ENCODE measurements at places on chromosomes 2 and 18. TPM values are rescaled to one million over a fixed set of nuclear protein-coding genes. Genes with fewer than 3 reads are reported as not detected.

DNA sequence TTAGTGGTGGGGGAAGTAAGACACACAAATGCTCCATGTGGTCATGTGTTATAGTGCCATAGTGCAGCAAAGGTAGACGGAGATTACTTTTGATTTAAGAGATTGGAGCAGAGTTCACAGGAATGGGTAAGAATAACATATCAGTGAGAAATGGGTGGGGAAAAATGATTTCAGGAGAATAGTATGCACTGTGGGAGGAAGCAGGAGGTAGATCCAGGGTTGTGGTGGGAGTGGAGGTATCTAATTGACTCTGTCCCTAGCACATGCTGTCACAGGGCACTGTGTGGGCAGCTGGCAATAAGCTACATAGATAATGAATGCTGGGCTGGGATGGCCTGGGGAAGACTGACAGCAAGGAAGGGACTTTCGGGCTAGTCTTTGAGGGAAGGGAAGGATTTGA, 65.3 kb downstream of the STAT1 start:
- H3K4me1 ChIP-seq: peaks cover 27% of the 10 kb centered on the region
- no peaks in the 10 kb centered on the region for H3K36me3 ChIP-seq
- H3K27ac ChIP-seq: peak overlapping the region; percentile 49
- no peak for DNase-seq

- DNase-seq: no peak
- no peaks in the 10 kb centered on the region for H3K36me3 ChIP-seq
- H3K4me1 ChIP-seq: peaks cover 8% of the 10 kb centered on the region
- no peaks in the 10 kb centered on the region for H3K27me3 ChIP-seq
- no peak overlapping the region for H3K4me3 ChIP-seq
Observed at GRCh38 chr2:187404431-187405110, 43.5 kb downstream of the CALCRL start.

DNA sequence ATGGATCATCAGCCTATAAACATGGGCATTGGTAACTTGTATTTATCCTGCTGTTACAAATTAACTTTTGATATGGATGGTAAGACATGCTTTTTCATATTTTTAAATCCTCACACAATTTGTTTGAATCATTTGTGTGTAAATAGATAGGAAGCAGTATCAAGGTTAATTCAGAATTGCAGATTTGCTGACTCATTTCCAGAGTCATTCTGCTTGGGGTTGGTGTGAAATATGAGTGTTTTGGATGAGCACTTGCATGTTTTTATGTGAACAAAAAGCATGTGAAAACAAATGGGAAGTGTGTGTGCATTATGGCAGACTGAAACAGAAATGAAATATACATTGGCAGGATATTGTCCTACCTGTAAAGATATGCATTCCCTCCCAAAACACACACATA, 11.8 kb downstream of the CCDC85A start:
- H3K4me1 ChIP-seq: no peaks in the 10 kb centered on the region
- H3K4me3 ChIP-seq: no peak overlapping the region
- no peak overlapping the region for H3K27ac ChIP-seq
- no peaks in the 10 kb centered on the region for H3K36me3 ChIP-seq
- no peaks in the 10 kb centered on the region for H3K27me3 ChIP-seq

- H3K27ac ChIP-seq: no peak overlapping the region
- no peak for DNase-seq
- H3K4me3 ChIP-seq: no peak overlapping the region
- no peaks in the 10 kb centered on the region for H3K4me1 ChIP-seq
- H3K36me3 ChIP-seq: no peaks in the 10 kb centered on the region
Observed at GRCh38 chr18:56933472-56933871, 213.4 kb upstream of the BOD1L2 start.

- no peak for DNase-seq
- peaks cover 19% of the 10 kb centered on the region for H3K4me1 ChIP-seq
- H3K4me3 ChIP-seq: no peak overlapping the region
Observed at GRCh38 chr2:69499242-69499641, 62.0 kb upstream of the NFU1 start.

DNA sequence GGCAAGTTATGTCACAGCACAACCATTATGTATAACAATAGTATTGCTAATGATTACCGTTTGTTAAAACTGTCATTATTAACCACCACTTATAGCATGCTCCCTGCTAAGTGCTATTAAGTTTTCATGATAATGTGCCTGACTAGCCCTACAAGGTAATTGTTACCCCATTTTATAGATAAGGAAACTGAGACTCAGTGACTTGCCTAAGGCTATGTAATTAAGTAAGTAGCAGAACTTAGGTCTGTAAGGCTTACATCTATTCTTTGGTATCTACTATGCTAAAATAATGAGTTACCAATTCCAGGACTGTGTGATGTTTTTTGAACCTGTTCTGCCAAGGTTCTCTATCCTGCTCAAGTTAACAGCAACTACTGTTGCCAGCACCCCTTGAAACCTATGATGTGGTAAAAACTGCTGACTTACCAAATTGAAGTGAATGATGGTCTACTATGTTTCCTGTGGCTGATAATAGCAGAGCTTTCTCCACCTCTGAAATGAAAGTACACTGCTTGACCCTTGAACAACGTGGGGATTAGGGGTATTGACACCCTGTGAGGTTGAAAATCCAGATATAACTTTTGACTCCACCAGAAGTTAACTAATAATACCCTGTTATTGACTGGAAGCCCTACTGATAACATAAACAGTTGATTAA, 18.2 kb downstream of the ACVR2A start:
- H3K4me3 ChIP-seq: no peak overlapping the region
- no peaks in the 10 kb centered on the region for H3K27me3 ChIP-seq

DNA sequence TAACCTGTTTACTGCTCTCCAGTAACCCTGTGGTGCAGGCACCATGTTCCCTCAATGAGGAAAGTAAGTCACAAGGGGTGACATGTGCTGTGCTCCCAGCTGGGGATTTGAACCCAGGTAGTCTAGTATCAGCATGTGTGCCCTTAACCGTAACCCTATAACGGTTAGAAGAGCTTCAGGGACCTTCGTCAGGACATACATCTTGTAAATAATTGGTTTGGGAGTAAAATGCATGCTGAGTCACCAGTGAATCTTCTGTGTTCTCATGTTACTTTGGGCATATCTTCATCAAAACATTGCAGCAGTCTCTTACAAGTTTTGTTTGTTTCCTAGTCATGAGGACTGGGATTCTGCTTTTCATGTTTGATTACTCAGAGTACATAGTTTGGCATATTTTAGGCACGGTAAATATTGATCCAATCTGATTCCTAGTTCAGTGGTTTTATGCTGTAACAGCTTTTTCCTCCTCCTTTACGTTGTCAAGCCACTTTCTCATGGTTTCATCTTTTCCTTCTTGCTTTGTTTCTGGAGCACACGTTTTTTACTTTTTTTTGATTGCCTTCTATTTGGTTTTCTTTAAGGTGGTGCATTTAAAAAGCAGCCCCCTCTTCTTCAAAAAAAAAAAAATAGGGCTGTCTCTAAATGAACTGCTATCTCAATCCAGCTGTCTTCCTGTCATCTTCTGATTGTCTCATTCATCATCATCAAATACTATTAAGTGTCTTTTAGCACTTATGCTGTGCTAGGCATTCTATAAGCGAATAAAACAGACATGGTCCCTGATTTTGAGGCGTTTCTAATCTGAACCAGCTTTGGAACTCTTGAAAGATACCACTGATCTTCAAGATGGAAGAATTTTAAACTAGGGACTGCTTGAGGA, 50.4 kb downstream of the CLIP4 start:
- H3K27ac ChIP-seq: no peak overlapping the region
- DNase-seq: no peak
- no peaks in the 10 kb centered on the region for H3K36me3 ChIP-seq
- H3K4me3 ChIP-seq: no peak overlapping the region

GRCh38 chr2:190320696-190321095, 1.1 kb upstream of the HIBCH start:
- peak overlapping the region; percentile 93 for H3K27ac ChIP-seq
- no peak for DNase-seq
- H3K36me3 ChIP-seq: no peaks in the 10 kb centered on the region
- no peaks in the 10 kb centered on the region for H3K27me3 ChIP-seq

The WNT10A gene
- polyA plus RNA-seq: 1.5 TPM

The POTEI gene
- polyA plus RNA-seq: not detected

The STAT4 gene
- polyA plus RNA-seq: 4.0 TPM

The FARP2 gene
- polyA plus RNA-seq: 16.5 TPM

The RBKS gene
- polyA plus RNA-seq: 1.7 TPM

Data from spleen (tissue), 13 donors.